ENCODE measurements at places on chromosomes 16 and 17.

- no peak for DNase-seq
Measured at GRCh38 chr17:19781488-19782458, 33.7 kb upstream of the ALDH3A1 start.

- peak; percentile 68 for DNase-seq
Measured at GRCh38 chr17:72997559-72997958, 94.9 kb downstream of the SLC39A11 start.

GRCh38 chr16:73197598-73197997, 149.7 kb upstream of the ZFHX3 start:
- DNase-seq = no peak

DNA sequence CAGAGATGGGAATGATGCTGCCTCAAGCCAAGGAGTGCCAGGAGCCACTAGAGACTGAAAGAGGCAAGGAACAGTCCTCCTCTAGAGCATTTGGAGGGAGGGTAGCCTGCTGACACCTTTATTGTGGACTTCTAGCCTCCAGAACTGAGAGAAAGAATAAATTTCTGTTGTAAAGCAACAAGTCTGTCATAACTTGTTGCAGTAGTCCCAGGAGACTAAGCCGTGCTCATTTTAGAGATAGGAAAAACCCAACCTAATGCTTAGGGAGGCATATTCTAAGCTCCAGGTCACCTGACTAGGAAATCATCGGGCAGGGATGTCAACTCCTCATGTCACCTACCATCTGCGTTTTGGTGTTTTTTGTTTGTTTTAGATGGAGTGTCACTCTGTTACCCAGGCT, 345.4 kb upstream of the EEF2KMT start:
- no peak for DNase-seq

DNA sequence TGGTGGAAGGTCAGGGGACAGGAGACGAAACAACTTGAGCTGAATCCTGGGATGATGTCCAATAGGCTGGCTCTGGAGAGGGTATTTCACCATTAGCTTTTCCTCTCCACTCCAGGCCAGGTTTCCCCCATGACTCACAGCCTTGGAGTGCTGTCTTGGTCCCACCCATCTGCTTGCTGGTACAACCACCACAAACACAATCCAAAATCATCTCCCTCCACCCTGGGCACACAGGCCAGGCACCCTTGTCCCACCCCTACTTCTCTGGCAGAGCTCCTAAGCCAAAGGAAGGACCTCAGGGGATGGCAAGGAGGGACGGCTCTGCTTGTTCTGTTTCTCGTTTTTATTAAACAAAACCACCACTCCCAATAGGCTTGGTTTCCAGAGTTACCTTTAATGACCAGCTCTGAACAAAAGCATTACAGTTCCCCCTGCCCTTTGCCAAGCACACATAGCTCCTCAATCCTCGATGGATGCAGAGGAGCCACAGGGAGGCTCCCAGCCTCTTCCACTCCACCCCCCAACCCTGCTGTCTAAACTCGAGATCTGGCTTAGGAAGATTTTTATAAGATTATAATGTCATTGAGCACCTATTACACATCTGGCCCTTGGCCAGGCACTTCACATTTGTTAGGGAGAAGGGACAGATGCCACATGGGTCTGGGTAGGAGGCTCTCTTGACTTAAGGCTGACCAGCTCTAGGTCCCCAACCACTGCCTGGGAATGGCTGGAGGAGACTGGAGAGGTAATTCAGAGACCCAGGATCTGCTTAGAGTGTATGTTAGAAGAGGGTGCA, 13.3 kb downstream of the CAVIN1 start:
- DNase-seq = no peak

DNA sequence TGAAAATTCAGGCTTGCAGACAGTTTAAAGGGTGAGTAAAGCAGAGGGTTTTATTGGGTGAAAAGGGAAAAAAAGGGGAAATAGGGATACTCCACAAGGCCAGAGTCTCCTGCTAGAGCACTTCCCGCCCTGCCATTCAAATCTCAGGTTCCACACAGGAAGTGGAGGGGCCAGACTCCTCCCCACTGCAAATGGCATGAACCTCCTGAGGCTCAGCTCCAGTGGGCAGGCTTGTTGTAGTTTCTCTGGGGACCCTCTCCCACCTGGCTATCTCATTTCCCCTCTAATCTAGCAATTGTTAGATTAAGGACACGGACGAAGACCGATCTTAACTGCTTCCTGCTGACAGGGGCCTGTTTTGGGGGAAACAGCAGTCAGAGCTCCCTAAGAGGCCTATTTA, 43.4 kb downstream of the TAOK1 start:
- DNase-seq = peak; percentile 58

DNA sequence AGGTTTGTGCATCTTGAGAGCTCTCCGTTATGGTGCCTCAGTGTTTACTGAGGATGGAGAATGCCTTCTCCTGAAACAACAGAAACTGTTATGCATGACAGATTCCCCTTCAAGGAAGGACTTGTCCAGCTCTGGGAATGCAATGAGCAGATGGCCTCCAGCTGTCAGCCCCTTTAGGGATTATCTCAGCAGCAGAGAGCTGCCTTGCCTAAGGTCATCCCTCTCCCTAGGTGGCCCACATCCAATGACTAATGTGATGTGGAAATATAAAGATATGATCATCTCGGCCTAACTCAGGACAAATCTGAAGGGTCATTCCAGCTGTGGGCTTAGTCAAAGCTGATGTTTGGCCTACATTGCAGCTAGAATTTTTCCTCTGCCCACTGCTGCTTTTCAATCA, 214.3 kb upstream of the N4BP1 start:
- no peak for DNase-seq

Data from hematopoietic multipotent progenitor cell treated with erythropoietin and hydrocortisone succinate and interleukin-3 and kit ligand, for 4 days (in vitro differentiated cells).